ENCODE measurements at places on chromosomes 5 and 9.

DNA sequence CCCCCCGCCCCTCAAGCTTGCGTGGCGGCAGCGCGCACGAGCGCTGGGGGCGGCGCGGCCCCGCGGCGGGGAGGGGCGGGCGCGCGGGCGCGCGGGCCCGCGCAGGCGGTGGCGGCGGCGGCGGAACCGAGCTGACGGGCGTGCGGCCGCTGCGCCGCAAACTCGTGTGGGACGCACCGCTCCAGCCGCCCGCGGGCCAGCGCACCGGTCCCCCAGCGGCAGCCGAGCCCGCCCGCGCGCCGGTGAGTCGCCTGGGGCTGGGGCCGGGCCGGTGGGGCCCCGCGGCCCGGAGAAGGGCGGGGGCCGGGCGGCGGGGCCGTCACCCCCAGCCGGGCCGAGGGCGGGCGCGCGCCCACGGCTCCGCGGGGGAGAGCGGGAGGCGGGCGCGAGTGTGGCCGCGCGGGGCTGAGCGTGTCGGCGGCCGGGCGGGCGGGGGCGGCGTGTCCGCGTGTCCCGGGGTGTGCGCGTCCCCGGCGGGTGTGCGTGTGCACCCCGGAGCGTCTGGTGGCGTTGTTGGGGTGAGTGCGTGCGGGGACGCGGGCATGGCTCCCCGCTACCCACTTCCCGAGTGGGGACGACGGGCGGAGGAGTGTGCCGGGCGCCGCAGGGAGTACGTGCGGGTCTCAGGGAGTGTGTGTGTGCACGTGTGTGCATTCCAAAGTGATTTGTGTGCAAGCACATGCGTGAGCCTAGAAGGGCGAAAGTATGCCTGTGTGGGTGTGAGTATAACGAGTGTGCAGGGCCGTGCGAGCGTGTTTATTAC is at the start of gene NEK6:
Gene NEK6 (plus strand): TSS at position 106 of the 763 bp plus-strand sequence. CDS start 44,016 bp downstream, outside the sequence.
- peak; percentile 27 for DNase-seq

DNA sequence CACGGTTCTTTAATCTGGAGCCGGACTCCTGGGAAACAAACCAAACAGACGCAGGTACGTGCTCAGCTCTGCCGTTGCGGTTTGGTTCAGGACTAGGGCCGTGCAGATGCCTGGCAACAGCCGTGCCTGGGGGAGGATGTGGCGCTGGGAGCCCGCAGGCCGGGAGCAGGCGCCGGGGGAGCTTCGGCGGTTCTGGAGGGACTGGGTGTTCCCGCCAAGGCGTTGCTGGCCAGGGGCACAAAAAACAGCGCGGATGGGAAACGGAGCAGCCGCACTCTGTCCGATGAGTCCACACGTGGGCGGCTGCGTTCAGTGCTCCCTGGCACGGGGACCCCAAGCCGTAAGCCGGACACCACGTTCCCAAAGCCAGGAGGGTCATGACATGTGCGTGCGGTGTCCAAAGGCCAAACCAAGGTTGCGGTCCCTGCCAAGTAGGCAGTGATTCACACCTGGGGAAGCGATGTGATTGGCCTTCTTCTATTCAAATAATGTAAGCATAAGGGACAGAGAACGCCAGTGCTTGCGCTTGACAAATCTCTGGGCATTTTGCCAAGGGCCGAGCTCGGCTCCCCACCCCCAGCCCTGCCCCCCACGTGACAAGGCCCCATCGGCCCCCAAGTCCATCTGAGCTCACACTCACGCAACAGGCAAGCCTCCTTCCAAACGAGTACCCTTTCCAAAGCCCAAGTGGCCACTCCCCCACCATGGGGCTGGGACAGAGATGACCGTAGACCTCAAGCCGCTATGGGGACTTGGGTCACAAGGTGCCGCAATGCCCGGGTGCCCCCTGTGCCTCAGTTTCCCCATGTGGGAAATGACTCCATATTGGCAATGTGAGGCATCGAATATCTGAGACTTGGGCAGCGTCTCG is 49.7 kb upstream of the NKD2 start:
- DNase-seq, result peak; percentile 46

- DNase-seq, result no peak
These were observed 2.7 kb upstream of the SLC26A2 start for GRCh38 chr5:149957855-149958254.

DNA sequence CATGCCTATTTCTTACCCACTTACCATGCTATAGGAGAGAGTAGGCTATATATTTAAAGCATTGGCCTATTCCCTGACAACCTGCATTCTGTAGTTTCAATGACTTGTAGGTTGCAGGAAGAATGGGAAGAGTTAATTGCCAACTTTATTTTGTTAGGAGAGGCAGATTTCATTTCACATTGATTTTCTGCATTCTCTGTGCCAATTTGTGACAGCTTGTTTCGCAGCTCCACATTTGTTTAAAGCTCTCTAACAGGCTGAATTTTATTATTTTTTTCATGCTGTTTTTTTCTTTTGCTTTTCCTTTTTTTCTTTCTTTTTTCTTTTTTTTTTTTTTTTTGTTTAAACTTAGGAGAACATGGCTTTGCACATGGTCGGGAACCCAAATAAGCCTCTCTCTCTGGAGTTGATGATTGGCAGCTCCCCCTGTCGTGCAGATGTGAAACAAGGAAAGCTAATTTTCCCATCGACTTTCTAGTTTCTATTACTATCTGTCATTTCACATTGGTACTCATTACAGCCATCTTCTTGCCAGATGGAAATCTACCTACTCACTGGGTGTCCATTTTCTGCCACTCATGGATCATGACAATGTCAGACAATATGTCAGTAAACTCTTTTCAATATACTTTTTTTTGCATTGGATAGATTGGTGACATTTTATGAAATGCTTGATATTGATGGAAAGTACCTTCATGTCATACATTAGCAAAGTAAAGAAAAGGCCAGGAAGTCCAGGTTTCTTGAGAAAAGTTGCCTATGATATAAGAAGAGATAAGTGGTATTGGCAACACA is 223.2 kb downstream of the KCTD16 start:
- no peak for DNase-seq

- no peak for DNase-seq
These were observed 721.3 kb upstream of the SEMA6A start for GRCh38 chr5:117295941-117296340.

GRCh38 chr5:157908459-157908858 is 49.5 kb upstream of the CLINT1 start:
- no peak for DNase-seq

DNA sequence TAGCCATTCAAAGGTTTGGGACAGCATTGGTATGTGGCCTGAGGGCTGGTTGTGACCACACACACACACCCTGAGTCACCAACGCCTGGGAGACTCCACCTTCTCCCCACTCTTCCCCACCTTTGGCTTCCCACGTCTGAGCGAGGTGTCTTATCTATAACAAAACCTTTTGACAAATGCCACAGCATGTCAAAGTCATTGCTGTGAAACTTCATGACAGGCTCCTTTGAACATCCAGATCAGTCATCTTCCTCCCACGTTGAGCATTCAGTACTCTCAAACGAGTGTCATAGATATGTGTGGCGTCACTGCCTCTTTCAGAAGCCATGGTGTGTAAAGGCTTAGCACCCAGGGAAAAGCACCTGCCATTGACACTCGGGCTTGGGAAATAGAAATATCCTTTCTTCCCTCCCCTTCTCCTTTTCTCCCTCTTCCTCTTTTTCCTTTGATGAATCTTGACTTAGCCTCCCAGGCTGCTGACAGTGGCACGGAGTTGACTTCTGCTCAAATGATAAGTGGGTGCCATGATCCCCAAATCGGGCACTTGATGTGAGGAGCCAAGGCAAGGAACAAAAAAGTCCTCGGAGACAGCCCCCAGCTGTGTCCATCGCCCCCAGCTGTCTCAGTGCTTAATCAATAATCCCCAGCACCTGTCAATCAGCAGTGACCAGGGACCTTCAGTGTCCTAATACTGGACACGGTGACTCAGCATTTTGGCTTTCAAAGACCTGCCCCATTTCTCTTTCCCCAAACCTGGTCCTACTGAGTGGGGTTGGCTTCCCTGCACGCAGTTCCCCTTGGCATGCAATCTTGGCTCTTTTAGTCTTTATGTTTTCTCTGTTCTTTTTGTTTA is 114.8 kb downstream of the FGF18 start:
- peak; percentile 23 for DNase-seq

Measured in HT1080 (cell line).